Lung microvascular endothelial cell (primary cell): ENCODE measurements at places on chromosomes 1 and 21. TPM values are rescaled to one million over a fixed set of nuclear protein-coding genes. Genes with fewer than 3 reads are reported as not detected.

HES3 gene
- not detected in 2 replicates for total RNA-seq

CFAP45 gene
- total RNA-seq = under 0.01 and 0.22 TPM in 2 replicates

SRGAP2 gene
- total RNA-seq = 40.3 and 77.0 TPM in 2 replicates

TMIGD3 gene
- not detected in 2 replicates for total RNA-seq

CYP4X1 gene
- total RNA-seq = 0.87 and 5.0 TPM in 2 replicates

DNA sequence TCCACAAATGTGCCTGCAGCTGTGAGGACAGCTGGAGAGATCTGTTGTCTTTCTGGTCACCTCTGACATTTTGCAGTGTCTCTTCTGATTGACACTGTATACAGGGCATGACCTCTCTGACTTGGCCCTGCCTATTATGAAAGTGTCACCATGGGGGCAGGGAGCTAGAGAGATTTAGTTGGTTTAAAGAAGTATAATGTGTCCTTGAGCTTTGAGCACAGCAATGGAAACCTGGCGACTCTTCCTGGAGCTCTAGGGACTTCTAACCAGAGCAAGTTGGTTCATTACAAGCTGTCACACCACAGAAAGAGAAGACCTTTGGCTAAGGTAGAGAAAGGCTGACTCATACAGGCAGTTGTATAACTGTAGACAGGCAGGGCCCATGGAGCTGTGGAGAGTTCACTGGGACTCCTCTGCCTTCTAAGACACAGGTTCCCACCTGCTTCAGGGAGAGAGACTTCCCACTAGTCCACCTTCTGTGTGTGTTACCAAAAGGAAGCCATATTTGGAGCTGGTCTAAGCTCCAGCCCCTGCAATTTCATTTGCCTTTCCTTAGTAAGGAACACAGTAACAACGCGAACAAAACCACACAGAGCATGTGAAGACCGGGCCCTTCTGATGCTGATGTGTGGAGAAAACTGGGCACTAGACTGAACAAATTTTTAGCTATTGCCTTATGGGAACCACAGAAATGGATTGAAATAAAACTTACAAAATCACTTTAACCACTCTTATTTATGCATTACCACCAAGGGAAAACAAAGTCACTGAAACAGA, 90.5 kb upstream of the ADAR start:
- DNase-seq = no peak

- no peak for DNase-seq
These were observed 66.1 kb downstream of the TTC3 start for GRCh38 chr21:37139154-37139553.

DNA sequence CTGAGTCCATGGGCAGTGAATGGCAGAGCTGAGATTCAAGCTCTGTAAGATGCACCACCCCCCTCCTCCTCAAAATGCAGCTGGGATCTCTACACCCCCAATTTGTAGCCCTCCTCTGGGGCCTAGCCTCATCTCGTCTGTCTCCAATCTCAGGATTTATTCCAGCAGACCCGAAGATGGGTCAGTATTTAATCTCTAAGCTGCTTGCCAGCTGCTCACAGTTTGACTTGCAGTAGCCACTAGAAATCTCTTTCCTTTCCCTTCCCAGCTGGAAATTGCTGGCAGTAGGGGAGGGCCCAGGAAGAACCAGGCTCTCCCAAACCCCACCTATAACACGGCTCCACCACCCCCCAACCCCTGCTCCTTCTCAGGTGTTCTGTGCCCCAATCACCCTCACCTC, 1.5 kb downstream of the LACTBL1 start:
- no peak for DNase-seq

DNA sequence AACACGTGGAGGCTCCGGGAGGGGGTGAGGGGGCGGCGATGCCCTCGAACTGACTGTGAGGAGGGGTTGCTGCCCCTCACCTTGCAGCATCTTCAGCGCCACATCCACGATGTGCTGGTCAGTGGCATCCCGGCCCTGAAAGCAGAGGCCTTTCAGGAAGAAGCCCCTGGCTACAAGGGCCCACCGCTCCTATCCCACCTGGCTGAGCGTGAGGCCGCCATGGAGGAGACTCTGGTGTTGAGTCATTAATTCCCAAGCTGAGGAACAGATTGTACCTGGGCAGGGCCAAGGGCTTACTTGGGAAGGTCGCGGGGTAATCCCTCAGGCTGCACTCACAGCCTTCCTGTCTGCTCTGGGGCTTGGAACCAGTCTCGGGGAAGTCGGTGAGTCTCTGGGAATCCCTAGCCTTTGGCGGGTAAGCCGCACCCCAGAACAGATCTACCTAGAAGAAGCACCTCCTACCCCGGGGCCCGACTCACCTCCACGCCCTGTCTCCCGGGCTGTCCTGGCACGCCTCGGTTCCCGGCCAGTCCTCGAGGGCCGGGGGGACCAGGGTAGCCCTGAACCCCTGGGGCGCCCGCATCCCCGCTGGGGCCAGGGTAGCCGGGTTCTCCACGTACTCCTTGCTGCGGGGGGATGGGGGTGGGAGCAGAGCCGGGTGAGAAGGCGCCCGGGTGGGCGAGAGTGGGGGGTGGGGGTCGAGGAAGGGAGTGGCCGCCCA, 13.9 kb downstream of the COL9A2 start:
- no peak for DNase-seq

DNA sequence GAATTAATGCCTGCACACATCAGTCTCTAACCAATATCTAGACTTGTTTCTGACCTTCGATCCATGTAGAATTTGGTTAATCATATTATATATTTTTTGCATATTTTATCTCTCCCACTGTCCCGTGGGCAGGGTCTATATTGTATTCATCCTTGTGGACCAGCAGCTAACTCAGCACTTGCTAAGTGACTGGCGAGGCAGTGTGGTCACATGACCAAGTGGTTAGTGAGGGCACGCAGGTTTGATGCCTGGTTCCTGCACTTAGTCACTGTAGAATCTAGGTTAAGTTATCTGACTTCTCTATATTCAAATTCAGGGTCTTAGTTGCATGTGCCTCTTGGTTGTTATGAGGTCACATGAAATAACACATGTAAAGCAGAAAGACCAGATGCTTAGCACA, 120.5 kb downstream of the UBE2U start:
- DNase-seq = no peak

- DNase-seq = no peak
These were observed 2.0 kb downstream of the KYAT3 start for GRCh38 chr1:88990426-88990825.

GRCh38 chr1:8348777-8349472, 31.0 kb downstream of the SLC45A1 start:
- DNase-seq = peak; percentile 63

DNA sequence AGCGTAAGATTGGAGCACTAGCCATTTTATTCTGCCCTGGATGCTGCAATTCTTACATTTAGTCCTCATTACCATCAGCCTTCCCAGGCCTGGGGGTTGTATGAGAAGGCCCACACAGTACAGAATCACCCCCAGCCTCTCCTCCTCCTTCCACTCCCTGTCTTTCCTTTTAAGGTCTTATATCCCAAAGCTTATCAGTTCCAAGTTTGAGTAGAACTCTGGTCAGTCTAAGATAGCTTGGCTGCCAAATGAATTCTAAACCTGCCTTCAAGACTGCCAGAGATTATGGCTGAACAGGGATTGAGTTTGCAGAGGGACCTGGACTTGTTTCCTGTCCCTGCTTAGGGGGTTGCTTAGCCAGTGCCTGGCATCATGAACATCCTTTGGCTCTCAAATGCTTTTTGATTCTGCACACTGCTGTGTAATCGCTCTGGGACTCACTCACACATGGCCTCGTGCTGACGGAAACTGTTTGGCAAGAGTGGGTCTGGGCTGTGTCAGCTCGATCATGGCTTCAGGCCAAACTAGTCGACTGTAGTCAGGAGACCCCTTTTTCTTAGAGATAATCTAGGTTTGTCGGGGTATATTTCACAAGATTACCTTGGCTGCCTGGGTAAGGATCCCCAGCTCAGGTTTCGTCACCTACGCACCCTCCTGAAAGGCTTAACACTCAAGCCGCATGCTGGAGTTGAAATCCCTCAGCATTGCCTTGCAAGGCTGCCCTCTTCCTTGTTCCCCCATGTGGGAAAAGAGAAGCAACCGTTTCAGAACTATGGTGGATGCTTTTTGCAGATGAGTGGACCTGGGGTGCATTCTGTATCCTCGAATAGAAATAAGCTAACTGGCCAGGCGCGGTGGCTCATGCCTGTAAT, 252.6 kb downstream of the NFIA start:
- DNase-seq = no peak

- no peak for DNase-seq
These were observed 591.2 kb upstream of the PTBP2 start for GRCh38 chr1:96130432-96130831.

DNA sequence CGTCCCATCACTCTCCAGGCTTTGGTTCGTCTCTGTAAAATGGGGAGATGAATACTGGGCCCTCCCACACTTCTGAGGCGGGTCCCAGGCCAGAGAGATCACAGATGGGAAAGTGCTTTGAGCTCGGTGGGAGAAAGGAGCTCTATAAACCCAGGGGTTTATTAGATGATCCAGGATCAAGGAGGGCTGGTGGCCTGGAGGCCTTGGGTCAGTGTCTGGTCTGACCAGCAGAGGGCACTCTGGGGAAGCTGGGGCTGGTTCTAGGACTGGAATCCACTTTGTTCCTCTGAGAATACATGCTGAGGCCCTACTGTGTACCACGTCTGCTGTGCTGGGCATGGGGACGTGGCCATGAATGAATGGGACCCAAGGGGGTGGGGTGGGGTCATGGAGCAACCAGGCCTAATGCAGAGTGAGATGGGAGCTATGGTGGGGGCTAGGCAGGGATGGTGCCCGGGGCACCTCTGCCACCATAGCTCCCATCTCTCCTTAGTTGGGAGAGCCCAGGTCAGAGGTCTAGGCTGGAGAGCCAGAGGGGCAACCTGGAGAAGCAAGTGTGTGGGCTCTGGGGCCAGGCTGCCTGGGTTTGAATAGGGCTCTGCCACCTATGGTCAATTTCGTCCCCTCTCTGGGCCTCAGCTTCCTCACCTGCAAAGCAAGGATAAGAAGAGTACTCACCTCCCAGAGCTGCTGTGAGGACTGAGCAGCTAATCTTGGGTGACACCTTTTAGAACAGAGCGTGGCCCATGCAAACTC, 9.0 kb upstream of the FAM131C start:
- DNase-seq = peak; percentile 66

GRCh38 chr1:5504364-5504740, 487.9 kb downstream of the NPHP4 start:
- DNase-seq = no peak

DNA sequence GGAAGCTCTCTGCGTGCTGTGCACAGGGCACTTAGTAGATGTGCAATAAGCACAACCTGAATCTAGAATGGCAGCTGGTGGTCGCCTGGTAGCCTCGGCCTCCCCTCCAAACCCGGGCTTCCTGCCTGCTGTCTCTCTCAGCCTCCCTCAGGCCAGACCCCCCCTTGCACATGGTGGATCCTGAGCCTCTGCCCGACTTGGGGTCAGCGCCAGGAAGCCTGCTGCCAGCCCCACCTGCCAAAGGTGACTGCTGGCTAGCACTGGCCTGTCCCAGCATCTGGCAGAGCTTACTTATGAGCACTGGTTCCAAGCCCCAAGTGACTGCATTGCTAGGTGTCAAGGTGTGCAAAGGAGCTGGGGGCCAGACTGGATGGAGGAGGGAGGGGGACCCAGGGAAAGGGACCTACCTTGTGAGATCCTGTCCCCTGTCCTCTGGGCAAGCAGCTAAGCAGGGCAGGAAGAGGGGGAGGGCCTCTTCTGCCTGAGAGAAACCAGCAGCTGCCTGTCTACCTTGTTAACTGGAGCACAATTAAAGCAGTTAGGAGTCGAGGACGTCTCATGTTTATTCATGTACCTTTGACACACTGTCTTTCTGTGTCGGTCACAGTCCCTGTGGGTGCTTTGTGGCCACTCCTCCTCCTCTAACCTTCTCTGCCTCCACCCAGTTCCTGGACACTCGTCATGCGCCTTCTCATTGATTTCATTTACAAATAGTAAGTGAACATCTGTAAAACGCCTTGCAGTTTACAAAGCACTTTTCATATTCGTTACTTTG, 100.9 kb downstream of the DDX20 start:
- DNase-seq = no peak

DNA sequence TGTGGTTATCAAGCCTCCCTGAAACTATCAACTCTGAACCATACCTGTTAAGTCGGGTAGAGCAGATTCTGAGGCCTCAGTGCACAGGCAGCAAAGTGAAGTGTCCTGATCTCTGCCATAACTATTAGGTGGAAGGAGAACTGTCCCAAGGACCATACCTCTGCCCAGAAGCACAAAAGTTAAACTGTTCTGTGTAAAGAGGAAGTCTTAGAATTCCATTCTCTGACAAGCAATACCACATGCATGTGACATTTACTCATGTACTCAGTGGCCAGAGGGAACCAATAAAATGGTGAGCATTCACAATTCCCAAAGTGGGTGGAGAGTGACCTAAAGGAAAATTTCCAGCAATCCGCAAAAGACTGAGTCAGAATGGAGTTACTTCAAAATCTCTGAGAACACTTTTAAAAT, 61.0 kb downstream of the TOR3A start:
- DNase-seq = peak; percentile 82

DNA sequence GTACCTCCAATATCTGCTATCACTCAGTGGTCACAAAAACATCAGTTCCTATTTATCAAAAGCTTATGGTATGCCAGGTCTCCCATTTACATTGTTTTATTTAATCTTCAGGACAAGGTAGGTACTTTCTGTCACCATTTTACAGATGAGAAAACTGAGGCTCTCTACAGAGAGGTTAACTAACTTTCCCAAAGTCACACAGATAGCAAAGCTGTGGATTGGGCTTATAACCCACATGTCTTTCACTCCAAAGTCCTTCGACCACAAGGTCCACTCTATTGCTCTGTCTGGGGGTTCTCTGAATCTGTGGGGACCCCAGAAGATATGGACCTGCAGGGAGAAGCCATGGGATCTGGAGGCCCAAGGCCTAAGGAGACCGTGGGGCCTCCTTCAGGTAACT, 26.6 kb upstream of the EPS8L3 start:
- no peak for DNase-seq

DNA sequence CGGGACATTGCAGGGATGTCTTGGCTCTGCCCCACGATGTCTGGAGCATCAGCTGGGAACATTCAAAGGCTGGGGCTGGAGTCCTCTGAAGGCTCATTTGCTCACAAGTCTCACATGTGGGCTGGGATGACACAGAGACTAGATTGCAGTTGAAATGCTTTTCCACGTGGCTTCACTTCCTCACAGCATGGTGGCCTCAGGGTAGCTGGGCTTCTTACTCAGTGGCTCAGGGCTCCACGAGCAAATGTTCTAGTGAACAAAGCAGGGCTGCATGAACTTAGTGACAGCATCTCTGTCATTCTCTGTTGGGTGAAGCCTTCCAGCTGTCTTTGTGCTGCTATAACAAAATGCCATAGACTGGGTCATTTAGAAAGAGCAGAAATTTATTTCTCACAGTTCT, 247.0 kb upstream of the POU3F1 start:
- DNase-seq = no peak

GRCh38 chr1:217244971-217245370, 385.9 kb downstream of the GPATCH2 start:
- no peak for DNase-seq

- DNase-seq = no peak
These were observed 8.1 kb upstream of the PLEKHM2 start for GRCh38 chr1:15676010-15676409.

DNA sequence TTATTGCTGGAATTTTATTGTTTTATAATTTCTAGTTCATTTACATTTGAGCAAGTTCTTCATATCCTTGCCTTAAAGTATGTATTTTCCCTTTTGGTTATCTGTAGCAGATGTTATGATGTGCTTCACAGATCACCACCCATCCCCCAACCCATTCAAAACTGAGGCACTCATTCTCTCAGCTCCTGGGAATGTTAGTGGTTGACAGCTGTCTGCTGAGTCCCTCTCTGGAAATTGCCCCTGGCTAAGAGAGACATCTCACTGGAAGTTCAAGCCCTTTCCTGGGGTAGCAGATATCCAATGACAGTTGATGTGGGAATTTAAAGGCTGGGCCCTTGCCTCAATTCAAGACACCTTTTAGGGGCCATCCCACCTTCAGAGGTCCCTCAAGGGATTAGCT, 4.3 kb upstream of the DPYD start:
- DNase-seq = no peak
